ENCODE measurements at places on chromosomes 2 and 18.

- DNase-seq, result peak; percentile 52
Observed at GRCh38 chr2:30232801-30233130, 1.4 kb downstream of the LBH start.

- DNase-seq, result no peak
Observed at GRCh38 chr2:159030674-159031380, 62.4 kb downstream of the TANC1 start.

DNA sequence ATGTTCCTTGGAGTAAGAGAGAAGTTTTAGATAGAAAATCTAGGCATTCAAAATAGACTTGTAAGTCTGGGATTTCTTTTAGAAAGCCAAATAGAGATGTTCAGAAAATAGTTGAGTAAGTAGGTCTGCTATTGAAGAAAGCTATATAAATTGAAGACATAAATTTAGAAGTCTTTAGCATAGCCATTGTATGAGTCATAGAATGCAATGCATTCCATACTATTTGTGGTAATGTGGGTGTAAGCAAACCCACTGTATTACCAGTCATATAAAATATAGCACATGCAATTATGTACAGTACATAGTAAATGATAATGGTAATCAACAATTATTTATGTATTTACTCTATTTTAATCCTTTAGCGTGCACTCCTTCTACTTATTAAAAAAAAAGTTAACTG lies 14.1 kb downstream of the MC4R start:
- DNase-seq, result no peak

DNA sequence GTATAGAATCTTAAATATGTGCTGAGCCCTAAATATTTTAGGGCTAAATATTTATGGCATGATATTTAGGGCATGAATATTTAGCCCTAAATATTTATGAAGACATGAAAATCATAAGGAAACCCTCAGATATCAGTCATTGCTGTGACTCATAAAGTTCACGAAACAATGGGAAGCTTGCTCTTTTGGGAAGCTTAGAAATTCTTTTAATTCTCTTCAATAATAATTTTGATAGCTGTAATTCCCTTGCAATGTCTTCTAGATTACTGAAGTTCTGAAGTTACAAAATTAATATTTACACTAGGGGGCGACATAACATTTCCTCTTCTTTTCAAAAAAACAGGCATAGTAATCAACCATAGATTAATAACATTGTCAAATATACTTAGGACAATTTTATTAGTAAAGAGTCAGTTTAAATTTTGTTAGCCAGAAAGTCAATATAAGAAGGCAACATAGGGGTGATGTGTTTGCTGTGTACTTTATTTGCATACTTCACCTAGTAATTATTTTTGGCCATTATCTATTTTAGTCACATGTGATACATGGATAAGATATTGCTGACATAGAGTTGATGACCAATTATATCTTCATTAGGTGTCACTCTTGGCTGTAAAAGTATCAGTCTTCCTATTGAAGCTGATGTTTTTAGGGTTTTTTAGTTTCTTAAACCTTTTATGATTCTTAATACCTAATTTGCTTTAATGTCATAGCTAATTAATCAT lies 13.2 kb downstream of the ZNF804A start:
- no peak for DNase-seq

- DNase-seq, result no peak
Observed at GRCh38 chr2:135825131-135825530, 11.9 kb downstream of the LCT start.

DNA sequence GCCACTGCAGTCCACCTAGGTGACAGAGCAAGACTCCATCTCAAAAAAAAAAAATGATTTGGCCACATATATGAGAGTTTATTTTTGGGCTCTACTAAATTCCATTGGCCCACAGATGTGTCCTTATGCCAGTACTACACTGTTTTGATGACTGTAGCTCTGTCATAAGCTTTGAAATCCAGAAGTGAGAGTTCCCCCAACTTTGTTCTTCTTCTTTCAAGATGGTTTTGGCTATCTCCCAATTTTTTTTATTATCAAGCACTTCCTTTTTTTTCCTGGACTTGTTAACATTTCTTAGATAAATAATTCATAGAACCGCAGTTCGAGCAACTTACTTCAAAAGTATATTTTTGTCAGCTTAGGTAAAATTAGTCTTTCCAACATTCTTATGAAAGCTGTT lies 96.9 kb downstream of the TSHZ1 start:
- DNase-seq, result no peak

DNA sequence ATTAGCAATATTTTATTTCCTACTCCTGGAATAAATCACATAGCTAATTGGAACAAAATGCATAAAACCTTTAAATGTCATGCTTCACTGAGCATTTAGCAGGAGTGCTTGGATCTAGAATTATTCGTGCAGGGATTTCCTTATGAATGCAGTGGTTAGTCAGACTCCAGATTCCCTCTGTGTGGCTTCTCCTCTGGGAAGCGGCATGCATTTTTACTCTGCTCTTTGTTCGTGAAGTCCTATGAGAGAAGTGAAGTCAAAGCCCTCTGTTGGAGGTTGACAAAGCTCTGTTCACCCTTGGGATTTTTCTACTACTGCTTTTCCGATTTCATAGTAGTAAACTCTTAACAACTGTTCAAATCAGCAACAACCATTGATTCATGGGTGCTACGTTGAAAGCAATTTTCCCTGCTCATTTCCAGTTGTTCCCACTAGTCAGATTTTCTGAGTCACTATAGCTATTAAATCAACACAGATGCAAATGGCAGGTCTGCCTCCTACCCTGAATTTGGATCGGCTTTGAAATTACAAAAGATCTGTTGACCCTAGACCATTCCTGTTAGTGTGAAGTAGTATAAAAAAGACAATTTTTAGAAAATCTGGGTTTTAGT lies 461.7 kb downstream of the STK39 start:
- DNase-seq, result no peak

DNA sequence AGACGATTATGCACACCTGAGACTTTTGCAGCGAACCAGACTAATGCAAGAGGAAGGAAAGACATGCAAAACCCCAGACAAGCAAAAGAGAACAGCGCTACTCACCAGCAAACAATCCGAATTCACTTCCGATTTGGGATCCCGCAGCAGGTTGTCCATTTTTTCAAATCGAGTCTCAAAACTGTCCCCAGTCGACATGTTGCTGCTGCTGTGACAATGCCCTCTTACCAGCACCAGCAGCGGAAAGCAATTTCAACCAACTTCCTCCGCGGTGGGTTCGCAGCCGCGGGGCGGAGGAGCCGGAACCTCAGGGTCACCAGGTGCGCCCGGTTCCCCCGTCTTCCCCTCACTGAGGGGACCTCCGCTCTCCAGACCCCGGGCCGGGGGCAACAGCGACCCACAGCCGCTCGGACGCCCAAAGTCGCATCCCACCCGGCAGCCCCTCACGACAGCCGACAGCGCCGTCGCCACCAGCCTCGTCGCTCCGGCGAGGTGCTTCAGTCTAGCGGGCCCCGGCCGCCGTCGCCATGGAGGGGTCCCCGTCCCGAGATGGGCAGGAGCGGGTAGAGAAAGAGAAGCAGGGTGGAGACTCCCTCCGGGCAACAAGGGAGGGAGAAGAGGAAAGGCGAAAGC lies 784 bp downstream of the ROCK1 start:
- peak; percentile 75 for DNase-seq

- DNase-seq, result no peak
Observed at GRCh38 chr2:187266147-187266546, 181.9 kb downstream of the CALCRL start.

- DNase-seq, result no peak
Observed at GRCh38 chr2:109370399-109371035, 241.5 kb downstream of the SH3RF3 start.

DNA sequence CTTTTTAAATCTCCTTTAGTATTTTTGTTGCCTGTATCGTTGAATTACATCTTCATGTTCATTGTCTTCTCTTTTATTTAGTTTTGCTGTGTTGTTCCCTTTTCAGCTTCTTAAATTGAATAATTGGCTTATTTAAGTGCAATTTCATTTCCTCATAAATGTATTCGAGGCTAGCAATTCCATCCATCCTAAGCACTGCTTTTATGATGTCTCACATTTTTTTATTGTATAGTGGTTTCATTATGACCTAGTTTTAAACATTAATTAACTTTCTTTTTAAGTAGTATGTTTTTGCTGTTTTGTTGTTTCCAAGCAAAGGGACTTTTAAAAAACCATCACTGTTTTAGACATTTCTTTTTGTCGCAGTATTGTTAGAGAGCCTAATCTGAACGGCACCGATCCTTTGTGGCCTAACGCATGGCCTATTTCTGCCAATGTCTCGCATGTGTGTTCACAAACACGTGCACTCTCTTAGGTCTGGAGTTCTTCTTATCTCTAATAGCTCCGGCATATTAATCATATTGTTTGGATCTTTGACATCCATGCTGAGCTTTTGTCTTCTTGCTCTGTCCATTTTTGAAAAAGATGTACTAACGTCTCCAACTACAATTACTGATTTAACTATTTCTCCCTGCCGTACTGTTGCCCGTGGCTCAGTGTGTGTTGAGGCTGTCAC lies 59.6 kb upstream of the ZNF516 start:
- DNase-seq, result no peak

- peak; percentile 44 for DNase-seq
Observed at GRCh38 chr18:48832938-48833700, 117.6 kb downstream of the SMAD7 start.

GRCh38 chr18:58336605-58337004 lies 292.3 kb downstream of the ALPK2 start:
- DNase-seq, result no peak

GRCh38 chr18:58562146-58562998 lies 66.5 kb downstream of the ALPK2 start:
- DNase-seq, result no peak

GRCh38 chr2:160169471-160169870 lies 30.6 kb downstream of the ITGB6 start:
- no peak for DNase-seq

DNA sequence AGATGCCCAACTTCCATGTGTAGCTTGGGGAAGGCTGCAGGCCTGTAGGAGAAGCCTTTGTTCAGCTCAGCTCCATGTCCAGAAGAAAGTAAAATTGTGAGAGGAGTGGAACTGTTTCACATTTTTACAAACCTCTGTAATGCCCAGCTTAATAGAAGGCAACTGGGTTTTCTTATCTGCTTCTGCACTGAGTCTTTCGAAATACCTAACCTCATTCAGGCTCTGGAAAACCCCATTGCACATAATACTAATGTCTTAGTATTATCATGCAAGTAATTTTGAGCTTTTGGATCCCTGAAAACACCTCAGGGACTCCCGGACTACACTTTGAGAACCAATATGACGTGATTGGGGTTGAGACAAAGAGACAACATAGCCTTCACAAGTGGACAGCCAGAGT lies 5.8 kb downstream of the SMIM21 start:
- no peak for DNase-seq

GRCh38 chr2:169933124-169933711 lies 106.0 kb downstream of the UBR3 start:
- no peak for DNase-seq

DNA sequence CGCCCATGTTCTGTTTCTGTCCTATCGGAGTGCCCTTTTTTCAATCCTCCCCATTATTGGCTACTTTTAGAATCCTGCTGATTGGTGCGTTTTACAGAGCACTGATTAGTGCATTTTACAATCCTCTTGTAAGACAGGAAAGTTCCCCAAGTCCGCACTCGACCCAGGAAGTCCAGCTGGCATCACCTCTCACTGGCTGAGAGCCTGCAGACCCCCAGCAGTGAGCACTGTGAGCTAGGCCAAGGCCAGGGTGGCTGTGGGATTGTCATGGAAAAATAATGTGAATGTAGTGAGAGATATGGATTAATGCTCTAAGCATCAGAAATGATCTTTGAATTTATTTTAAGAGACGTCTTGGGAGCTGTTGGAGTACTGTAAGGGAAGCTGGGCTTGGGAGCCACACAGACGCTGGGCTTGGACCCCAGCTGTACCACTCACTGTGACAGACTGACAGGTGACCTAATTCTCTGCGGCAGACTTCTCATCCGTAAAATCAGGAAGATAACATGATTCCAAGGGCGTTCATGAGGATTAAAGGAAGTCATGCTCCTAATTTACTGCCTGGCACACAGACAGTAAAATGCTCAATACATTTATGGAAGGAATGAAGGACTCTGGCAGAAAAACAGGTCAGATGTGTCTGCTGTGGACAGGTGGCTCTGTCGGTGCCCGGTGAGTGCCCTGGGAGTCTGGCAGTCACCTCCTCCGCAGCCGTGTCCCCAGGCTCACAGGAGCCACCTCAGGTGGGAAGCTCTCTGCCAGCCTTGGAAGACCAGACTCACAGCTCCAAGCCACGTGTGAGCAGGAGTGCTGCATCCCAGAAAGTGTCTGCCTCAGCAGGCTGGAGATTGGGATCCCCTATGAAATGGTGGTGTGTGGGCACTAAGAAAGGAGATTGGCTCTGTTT lies 105.5 kb downstream of the FAM168B start:
- no peak for DNase-seq

All from activated CD4-positive, alpha-beta T cell treated with anti-CD3 and anti-CD28 coated beads for 36 hours (primary cell).